ENCODE measurements at places on chromosomes 6 and 20.
A peak's percentile ranks its signal among the peaks of the same experiment; 100 is the strongest.

DNA sequence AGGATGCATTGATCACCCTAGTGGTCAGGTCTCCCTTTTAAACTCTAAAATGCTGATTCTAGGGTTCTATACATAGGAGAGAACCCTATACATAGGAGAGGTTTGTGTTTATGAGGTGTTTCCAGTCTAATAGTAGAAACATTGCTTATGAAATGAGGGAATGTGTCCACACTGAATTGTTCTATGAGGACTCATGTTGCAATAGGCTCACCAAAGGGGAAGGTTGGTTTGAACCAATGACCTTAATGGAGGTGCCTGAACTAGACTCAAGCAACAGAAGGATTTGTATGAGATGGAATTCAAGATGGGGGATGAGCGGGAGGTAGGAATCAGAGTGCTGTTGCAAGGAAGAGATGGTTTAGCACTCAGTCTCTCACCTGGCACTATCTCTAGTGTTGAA lies 33.5 kb upstream of the UBR2 start:
- DNase-seq, result no peak

- DNase-seq, result no peak
These were observed 111.4 kb downstream of the CDH26 start for GRCh38 chr20:60069656-60070055.

GRCh38 chr6:44897316-44897715 lies 430.8 kb upstream of the RUNX2 start:
- DNase-seq, result no peak

DNA sequence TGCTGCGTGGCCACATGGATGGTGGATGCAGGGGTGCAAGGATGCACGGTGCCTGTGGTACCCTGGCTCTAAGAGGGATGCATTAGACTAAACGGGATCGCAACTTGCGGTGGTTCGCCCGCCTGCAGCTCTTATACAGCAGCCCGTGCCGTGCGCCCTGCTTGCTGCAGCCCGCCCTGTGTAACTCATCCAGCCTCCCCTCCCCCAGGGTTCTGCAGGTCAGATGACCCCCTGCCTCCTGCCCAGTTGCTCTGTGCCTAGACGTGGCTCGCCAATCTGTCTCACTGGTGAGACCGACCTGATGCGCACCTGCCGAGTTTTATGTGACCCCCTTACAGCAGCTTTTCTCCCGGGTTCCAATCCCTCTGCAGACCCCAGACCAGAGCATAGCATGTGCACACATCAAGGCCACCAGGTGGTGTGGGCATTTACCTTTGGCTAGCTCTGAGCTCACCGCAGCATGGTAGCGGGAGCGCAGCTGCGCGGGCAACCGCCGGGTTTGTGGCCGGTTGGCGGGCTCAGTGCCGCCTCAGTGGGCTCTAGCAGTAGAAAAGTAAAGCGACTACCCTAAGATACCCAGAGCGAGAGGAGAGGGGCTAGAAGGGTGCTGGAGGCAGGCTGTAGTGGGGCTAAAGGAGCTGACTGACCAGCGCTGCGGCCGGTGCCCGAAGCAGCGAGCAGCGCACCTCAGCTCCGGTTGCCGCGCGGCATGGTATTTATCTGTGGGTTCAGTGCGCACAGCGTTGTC lies 693 bp upstream of the GNAS-AS1 start:
- DNase-seq, result no peak

DNA sequence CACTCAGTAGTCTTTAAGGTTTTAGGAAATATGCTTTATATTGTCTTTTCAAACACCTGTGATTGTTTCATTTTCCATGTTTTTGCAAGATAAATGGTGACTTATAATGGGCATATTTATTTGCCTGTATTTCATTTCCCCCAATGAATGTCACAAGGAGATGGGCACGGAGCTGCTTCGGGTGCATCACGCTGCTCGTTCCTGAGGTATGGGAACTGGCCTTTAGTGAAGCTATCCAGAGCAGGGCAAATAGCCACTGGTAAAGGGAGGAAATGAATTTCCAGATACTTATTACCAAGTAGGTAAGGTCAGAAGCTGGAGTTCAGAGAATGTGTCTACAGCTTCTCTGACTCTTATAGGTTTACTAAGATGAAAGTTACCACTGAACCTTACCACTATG lies 3.7 kb downstream of the POU3F2 start:
- DNase-seq, result no peak

DNA sequence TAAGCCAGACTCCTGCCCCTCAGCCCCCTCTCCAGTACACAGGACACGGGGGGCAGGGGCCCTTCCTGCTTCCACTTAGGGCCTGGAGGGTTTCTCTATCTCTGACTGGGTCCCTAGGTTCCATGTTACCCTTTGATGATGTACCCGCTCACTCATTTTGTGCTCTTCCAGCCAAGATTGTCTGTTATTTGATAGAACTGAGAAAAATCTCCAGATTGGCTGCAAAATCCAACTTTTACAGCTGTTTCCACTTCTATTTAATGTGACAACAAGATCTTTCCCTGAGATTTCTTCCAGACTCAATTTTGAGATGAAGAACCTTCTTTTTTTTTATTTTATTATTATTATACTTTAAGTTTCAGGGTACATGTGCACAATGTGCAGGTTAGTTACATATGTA lies 85.7 kb downstream of the TMEM170B start:
- DNase-seq, result no peak

DNA sequence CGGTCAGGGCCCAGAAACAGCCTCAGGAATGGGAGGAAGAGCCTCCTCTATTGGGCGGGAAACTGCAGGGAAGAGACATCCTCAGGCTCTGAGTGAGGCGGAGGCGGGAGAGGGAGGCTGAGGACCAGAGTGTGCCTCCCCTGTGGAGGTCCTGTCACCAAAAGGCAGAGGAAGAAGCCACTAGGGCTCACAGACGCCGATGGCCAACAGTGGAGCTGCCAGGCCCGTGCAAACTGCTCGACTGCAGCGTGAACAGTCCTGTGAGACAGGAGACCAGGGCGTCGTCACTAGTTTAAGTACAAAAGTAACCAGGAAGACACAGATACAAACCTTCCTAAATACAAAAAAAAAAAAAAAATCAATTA lies 82.7 kb downstream of the TAF4 start:
- no peak for DNase-seq

DNA sequence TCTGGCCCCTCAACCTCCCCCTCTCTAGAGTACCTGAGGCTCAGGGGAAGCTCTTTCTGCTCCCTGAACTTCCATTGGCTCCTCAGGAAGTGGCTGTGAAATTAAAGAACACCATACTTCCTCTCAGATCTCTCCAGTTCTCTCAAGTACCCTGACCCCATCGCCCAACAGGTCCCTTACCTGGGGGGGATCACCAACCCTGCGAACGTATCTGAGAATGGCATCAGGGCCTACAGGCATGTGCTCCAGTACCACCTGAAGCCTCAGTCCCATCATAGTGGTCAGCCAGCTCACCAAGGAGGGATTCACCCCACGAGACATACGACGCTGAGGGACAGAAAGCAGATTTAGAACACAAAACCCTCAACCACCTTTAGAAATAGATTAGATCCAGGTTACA lies 11.8 kb downstream of the BAG6 start:
- no peak for DNase-seq

DNA sequence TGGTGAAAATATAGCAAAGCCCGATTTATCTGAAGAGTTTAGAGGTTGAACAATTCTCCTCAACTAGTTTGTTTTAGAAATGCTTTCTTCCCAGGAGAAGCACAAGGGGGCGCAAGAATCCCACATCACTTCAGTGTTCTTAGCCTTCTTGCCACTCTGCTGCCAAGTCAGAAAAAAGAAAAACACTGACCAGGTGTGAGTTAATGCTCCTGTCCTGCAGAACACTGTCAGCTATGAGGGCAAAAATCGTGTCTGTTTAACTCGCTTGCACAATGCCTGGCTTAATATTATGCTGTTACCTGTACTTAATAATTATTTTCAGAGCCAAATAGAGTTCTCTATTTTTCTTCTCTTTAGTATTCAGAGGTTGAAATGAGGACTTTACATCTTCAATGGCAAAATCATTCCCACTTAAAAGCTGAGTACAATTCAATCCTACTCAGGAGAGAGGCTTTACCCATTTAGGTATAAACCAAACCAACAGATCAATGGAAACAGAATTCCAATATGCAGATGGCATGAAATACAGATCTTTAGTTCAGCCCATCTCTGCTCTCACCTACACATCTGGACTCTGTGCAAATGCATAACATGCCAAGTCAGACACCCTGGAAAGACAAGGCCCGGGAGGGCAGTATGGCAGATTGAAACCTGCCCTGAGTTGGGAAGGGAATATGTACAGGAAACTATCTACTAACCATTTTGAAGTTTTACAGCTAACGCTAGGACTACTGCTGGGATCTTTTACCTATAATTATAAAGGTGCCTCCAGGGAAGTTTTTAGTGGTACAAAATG lies 71.4 kb upstream of the TULP1 start:
- peak; percentile 50 for DNase-seq
